ENCODE measurements at places on chromosomes 13 and 19.

DNA sequence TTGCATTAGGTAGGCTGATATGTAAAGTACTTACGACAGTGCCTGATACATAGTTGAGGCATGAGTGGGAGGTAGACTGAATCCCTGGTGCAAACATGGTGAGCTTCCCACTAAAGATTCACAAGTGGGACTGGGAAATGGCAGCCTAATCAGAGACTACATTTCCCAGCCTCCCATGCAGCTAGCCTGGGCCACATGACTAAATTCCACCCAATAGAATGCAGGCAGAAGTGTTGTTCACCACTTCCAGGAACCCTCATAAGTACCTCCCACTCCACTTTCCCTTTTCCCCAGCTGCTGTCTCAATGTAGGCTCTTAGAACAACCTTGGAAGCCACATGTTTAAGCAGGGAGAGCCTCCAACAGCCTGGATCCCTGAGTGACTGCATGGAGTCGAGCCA lies 104.9 kb downstream of the CACNA1A start:
- no peak for DNase-seq

DNA sequence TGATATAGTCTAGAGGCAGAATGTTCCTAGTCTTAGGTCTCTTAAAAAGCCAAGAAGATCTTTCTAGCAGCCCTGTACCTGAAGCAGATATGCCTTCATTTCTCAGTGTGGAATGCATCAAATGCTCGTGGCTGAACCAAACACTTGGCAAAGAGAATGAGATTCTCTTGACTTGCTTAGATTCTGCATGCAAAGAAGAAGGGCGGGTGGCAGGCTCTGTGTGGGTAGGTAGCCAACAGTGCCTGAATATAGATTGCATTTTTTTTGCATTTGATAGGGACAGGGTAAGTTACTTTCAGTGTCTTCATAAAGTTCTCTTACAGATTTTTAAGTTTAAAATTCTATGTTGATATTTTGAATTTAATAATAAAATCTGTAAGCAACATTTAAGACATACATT lies 27.3 kb downstream of the IFT88 start:
- no peak for DNase-seq

GRCh38 chr19:51691584-51692428 lies 1.3 kb upstream of the SPACA6 start:
- DNase-seq = no peak

GRCh38 chr19:41098762-41099161 lies 10.5 kb downstream of the CYP2A13 start:
- DNase-seq = no peak

DNA sequence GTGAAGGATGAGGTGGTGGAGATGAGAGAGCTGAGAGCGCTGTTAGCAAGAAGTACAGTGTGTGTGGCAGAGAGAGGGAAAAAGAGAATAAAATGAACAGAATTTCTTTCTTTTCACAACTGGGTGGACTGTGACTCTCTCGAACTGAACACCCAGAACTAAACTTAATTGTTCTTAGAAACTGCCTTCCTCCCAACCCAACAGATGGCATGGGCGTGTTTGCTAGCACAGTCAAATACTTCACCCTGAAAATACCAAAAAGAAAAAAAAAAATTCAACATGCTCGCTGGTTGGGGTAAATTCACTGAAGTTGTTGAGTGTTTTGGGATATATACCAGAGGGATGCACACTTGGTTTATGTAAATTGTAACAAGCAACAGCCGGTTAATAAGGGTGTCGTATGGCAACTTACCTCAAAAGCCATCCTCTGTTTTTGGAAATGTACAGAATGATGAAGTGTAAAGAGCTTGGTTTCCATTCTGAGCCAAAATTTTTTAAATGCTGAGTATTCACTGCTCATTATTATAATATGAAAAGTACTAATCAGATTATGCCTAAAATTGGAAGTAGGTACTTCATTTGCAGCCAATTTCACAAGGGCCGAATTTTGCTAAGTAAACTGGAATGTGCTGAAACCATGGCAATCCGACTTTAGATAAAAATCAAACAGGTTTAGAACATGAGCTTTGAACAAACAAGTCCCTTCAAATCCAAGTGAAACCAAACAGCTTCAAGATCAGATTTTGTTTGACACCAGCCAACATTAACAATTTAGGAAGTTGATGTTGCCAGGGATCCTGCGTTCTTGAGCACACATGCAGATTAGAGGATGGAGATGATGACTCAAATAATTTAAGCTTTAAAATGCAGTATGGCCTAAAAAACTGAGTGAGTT lies 115.8 kb downstream of the ZIC5 start:
- no peak for DNase-seq

GRCh38 chr13:81021284-81021840 lies 680.4 kb upstream of the SPRY2 start:
- no peak for DNase-seq

GRCh38 chr13:35343417-35343816 lies 133.1 kb downstream of the MAB21L1 start:
- DNase-seq = no peak

GRCh38 chr13:98890186-98890585 lies 87.7 kb downstream of the DOCK9 start:
- DNase-seq = no peak

DNA sequence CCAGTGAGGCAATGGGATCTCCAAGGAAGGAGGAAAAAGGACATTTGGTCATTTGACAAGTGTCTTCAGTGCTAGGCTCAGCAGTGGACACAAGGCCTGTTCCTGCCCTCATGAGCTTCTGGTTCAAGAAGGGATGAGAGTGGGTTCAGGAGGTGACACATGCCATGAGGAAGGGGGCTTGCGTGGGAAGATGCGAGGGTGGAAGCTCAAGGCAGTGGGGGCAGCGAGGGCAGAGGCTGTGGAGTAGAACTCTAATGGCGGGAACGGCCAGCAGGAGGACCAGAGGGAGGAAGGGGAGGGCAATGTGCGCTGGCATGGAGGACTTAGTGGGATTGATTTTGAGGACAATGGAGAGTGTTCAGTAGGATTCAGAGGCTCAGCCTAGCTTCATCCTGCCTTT lies 3.3 kb downstream of the PIK3R2 start:
- no peak for DNase-seq

DNA sequence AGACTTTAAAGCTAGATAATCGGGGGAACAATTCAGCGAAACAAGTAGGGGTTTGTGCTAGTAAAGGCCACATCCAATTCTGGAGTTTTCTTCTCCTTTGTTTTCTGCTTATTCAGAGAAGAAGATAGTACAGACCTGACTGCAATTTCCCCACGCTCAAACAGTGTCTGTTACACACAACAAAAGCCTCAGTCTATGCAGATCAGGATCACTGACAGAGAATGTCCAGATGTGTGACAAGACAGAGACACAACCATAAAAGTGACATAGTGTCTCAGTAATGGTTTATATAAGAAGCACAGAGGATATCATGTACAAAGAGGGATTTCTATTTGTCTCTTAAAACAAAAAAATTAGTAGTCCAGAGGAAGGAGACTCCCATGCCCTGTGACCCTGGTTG lies 70.7 kb upstream of the GTF3A start:
- no peak for DNase-seq

DNA sequence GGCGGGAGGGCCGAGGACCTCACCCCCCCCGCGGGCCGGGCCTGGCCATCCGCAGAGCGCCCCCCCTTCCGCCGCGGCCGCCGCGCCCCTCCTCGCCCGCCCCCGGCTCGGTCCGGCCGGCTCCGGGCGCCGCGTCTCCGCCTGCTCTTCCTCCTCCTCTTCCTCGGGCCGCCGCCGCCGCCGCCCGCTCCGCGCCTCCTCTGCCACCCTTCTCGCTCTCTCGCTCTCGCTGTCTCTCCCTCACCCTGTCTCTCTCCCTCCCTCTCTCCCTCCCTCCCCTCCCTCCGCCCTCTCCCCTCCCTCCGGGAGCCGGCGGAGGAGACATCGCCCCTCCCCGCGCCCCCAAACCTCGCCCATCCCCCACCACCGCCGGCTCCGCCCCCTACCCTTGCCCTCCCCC lies at the start of gene SHANK1:
TSS of gene SHANK1 (minus strand) at position 237 of the 400 bp plus-strand sequence. CDS start 2,883 bp downstream, outside the sequence.
- no peak for DNase-seq

DNA sequence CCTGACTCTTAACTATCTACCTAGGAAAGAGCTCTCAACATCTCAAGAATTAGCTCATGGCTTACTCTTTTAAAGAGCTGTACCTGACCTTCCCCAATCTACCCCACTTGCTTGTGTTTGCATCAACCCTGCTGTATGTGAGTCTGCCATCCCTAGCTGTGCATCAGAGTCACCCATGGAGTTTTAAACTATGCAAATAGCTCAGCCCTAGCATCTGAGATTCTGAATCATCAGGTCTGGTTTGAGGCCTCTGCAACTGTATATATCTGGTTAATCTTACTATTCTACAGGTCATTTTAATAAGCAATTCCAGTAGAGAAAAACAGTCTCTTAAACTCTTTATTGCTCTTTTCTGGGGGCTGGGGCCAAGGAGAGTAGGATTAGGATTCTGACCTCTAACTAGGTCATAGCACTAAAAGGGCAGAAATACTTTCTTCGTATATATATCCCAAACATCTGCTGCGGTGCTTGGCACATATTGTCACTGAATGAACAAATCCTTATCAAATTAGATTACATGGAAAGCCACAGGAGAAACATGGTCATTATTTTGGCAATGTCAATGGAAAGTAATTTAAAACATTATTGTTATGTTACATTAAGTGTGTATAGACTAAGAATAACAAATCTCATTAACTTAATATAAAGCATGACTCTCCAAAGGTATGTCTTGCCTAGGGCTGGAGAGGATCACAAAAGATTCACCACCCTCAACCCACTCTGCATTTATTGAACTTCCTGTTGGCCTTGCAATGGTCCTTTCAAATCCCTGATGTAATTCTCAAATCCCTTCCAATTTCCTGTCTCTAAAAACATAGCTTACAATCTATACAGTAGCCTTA lies 232.2 kb downstream of the DACH1 start:
- no peak for DNase-seq

DNA sequence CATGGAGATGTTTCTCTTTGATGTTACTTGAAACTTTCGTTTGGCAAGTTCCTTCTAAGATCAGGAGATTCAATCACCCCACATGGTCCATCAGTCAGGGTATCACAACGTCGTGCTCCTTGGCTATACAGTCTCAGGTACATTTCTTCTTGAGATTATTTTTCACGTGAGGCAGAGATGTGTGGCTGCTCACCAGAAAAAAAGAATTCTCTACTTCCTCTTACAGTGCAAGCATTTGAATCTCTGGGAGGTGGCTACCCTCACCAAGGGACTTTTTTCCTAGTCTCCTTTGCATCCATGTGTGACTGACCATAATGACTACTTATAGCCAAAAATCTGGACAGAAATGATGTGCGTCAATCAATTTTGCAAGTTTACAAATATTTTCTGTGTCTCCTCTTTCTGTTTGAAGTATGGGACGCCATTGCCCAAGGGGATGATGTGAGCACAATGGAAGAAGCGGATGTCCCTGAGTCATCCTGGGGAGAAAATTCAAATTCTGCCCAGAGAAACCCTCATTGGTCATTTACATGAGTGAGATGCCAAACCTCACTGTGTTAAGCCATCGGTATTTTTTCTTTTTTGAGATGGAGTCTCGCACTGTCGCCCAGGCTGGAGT lies 8.6 kb upstream of the LAIR2 start:
- DNase-seq = no peak

- no peak for DNase-seq
Measured at GRCh38 chr13:40351537-40352379, 314.7 kb downstream of the FOXO1 start.

GRCh38 chr19:19224150-19224851 lies 12.5 kb downstream of the NCAN start:
- no peak for DNase-seq

DNA sequence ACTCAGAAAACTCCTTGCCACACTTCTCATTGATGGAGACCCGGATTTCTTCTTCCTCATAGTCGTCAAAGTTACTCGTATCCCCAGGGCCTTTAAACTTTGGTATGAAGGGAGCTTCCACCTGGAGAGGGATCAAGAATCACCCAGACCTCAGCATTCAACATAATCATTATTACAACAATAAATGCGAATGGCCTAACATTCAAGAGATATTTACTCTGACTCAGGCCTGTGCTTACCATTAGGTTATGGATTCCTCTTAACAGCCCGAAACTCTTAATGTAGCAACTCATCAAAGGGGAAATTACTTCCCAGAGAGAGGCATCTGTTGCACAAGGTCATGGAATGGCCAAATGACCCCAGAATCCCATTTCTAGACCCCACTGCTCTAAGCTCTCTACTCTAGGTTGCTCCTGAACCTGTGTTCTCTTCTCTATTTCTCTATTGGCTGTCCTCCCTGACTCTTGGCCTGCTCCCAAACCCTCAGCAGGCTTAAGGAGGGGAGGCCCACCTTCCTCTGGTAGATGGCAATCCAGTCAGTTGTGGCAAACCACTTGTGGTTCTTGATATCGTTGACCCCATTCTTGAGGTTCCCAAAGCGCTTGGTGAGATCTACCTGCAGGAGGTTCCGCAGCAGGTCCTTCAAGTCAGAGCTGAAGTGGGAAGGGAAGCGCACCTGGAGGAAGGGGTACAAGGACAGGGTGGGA lies 2.7 kb upstream of the SAMD1 start:
- no peak for DNase-seq

DNA sequence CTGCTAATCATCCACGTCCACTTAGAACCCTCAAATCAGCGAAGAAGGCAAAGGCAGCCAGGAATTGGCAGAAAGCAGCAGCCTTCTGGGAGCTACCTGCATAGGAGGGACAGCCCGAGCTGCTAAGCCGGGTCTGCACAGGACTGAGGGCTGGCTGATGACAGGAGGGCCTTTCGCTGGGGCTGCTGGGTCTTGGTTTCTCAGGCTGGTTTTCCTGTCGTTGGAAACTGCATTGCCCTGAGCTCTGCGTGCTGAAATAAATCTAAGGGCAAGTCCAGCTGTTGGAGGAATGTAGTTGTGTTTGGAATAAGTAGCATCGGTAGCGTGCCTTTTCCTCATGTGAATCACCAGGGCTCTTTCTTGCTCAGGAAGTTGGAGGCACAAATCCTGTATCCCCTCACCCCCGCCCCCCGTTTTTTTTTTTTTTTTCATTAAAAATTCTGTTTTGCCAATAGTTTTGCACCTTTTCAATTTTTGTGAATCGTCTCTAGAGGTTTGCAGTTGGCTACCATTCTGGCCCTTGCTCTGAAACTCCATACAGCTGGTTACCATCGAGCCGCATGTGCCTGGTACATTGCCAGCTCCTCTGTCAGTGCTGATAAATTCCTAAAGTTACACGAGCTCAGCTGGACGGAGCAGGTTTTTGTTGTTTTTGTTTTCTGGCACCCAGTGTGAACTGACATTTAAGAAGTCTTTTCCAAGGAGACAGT lies 193.9 kb upstream of the RNF113B start:
- no peak for DNase-seq
